Mesothelial cell of epicardium (in vitro differentiated cells): ENCODE measurements at places on chromosomes 4 and X. TPM values are rescaled to one million over a fixed set of nuclear protein-coding genes. Genes with fewer than 3 reads are reported as not detected.

The RHOXF2B gene
- total RNA-seq: not detected in 3 replicates

The PARM1 gene
- 12.6 to 13.9 TPM (median 13.6 TPM) in 3 replicates for total RNA-seq

The DMP1 gene
- total RNA-seq: not detected in 3 replicates

GRCh38 chr4:77126809-77127208 lies 30.2 kb upstream of the CCNG2 start:
- no peak for DNase-seq

The GRIA3 gene
- 1.9 to 2.8 TPM (median 2.3 TPM) in 3 replicates for total RNA-seq

DNA sequence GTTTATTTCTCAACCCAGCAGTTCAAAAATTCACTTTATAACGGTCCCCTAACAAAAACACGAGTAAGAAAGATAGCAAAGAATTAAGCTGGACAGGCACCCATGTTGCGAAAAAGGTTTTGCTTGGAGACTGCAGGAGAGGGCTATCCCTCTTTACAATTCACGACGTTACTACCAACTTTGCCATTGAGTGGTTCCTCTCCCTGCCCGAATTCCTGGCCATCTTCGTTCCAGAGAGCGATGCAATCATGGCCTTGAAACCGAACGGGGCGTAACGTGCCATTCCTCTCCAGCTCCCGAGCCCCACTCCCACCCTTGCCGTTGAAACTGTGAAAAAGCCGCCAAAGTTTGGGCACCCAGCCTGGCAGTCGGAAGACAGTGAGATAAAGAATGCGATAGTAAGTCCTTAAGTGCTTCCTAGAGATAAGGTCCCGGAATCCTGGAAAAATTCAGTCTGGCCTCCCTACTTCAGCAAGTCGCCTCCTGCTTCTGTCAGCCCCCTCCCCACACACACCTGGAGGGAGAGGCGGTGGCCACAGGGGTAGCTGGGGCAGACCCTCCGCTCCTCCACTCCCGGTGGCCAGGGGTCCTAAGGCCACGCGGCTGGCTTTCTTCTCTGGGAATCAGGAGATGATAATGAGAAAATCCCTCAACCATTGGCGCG lies 65.2 kb downstream of the FBXO8 start:
- DNase-seq: no peak

DNA sequence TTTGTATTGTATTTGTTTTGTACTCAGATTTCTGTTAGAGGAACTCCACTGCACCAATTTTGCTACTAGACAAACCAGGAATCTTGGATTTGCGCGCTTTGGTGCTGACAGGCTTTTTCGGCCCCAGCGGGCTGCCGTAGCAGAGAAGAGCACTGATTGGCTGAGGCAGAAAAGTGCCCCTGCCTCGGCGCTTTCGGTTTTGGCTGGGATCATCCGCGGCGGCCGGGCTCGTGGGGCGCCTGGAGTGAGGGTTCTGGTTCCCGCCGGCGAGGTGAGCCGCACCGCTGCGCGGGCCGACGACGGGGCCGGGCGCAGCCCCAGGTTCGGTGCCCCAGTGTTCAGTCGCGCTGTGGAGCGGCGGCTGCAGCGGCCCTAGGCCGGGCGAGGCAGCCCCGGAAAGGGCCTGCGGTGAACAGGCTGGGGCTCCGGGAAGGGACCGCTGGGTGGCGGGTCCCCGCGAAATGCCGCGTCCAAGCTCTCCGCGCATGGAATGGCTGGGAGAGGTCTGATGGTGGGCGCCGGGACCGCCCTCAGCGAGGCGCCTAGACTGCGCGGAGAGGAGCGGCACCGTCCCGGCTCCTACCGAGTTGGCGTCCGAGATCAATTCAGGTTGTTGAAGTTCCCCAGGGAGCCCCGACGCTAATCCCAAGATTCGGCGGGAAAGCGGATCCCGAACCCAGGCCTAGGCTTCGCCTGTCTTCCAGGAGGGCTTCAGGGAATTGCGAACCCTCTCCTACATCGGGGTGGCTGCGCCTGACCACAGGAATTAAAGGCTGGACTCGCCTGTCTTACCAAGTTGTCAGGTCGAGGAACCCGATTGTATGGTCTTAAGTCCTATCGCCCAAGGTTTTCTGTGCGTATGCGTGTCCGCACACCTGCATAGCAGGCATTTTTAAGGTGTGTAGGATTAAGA lies at the start of gene LSM6:
TSS of gene LSM6 (plus strand) at position 178 of the 913 bp plus-strand sequence. CDS start 7,204 bp downstream, outside the sequence.
- peak; percentile 79 for DNase-seq

The DOK7 gene
- total RNA-seq: 4.0 to 4.8 TPM (median 4.5 TPM) in 3 replicates

DNA sequence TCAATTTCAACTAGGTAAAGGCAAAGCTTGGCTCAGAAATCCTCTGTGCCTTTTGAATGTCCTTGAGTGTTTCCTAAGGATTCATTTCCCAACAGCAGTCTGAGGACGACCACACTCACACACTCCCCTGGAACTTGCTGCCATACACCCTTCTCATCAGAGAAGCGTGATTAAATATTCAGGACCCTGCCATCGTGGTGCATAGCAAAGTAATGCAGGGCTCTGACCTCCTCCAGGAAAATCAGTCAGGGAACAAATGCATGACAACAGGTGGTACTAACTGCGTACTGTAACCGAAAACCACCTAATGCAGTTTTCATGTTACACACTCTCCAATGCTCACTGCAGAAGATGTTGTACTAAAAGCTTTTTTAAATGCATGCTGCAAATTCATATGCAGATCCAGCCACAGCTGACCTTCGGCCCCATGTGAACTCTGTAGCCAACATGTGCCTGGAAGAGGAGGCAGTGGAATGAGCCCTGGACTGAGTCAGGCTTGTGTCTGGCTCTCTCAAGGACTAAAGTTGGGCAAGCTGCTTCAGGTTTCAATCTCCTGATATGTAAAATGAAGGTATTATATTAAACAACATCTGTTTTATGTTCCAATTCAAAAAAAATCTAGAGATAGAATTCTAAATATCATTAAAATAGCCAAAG lies 238.3 kb downstream of the KCNIP4 start:
- DNase-seq: no peak

- DNase-seq: no peak
These were observed 127.6 kb upstream of the RBPJ start for GRCh38 chr4:26192899-26193869.
